ENCODE measurements at places on chromosomes 2 and 18.

GRCh38 chr2:172173174-172173706 is 70.5 kb upstream of the DLX2 start:
- DNase-seq = no peak

DNA sequence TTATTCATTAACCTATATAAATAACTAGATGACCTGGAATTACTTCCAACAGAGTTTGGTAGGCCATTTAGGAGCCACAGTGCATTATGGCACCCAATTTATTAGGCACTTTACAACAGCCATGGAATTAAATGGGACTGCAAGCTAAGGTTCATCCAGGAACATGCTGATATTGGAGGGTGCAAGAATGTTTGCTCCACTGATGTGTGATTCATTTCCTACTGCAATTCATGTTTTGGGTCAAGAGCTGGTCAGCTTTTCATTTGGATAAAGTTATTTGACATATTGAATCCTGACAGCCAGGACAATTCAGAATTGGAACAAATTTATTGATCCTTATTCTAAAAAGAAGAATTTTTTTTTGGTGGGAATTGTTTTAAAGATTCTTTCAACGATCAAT is 11.8 kb upstream of the LYPD1 start:
- DNase-seq = no peak

DNA sequence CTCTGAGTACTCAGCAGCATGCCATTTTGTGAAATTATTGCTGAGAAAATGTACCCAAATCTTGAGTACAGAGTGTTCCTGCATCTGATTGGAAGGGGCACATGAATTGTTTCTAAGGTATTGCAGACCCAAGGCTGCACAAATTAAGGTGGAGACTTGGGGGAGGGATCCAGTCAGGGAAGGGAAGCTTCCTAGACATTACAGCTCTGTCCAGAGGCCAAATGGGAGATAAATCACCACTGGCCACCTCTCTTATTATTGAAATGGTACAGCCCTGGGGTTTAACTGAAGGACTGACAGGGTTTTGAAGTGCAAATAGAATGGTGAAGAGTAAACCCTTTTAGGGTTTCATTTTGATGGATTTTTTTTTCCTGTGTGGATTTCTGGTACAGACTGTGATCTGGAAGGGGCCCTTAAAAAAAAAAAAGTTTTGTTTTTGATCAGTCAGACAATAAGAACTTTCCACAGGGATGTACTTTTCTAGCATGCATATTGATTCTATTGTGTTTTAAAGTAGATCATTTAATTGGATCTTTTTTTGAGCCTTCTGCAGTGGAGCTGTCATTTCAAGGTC is 119.4 kb downstream of the GREB1L start:
- no peak for DNase-seq

DNA sequence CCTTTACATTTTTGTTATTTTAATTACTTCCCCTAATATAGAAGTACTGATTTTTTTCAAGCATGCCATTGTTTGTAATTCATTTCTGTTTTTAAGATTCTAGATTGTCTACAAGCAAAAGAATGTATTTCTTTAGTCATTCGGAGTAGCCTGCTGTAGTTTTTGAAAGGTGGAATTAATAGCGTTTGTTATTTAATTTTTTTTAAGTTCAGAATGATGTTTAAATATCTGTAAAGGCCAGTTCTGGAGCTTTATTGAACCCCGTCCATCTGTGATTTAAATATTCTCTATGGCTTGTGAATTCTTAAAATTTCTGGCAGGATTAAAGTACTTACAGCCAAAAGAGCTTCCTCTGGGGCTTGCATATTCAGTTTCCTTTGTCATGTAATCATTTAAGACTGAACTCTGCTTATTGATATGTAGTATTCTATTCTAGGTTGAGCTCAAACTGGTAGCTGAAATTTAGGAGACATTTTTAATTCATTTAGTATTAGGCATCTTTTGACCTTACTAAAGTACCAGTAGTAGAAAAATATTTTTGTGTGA is 5.2 kb downstream of the TGIF1 start:
- no peak for DNase-seq

GRCh38 chr2:206241736-206242135 is 32.7 kb upstream of the ZDBF2 start:
- DNase-seq = no peak

DNA sequence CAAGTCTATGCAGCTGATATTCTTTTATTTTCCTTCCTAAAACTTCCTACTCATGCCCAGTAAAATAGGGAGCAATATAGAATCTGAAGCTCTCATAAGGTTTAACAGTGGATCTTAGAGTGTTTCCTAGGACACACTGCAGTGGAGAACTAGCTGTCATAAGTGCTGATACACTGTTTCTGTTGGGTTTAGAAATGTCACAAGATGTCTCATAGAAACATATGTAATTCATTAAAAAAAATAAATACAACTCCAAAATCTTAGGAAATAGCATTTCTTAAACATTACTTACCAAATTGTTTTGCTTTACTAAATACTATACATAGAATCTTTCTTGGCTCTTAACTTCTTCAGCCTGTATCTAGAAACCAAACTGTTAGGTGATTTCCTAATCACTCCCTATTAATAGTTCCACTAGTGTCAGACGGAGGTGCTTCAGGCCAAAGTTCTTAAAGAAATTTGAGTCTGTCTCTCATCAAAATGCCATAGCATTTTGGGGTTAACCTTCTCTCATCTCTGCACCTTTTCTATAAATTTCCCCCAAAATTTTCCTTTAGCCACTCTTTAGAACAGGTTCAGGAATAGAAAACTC is 93.7 kb downstream of the CERKL start:
- no peak for DNase-seq

DNA sequence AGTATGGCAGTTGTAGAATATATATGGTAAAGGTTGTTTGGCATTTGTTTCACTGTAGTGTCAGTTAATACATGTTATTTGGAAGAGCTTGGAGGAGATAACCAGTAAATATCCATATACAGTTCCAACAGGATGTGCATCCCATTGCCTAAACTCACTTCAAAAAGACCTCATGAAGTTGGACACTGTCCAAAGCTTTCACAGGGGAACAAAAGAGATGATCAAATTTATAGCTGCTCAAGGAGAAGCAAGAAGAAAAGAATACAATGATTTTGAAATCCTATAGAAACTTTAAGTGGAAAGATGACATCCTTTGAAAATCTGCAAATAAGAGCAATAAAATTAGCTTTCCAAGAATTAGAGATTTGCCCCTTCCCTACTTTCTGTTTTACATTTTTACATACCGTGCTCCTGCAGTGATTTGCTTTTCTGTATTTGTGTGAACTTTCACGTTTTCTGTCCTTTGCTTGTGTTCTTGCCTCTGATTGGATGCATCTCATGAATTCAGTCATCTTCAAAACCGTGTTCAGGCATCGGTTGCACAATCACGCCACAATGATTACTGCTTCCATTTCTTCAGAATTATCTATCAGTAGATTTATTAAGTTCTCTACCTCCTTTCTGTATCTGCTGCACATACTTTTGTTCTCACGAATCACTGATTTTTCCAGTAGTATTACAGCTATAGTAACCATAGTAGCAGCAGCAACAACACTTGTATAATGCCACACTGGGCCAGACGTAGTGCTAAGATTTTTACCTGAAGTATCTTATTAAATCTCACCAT is 83.8 kb downstream of the PARD3B start:
- DNase-seq = no peak

- DNase-seq = no peak
Measured at GRCh38 chr2:201680743-201681142, 17.7 kb downstream of the MPP4 start.
